ENCODE measurements at places on chromosomes 1 and 21.

DNA sequence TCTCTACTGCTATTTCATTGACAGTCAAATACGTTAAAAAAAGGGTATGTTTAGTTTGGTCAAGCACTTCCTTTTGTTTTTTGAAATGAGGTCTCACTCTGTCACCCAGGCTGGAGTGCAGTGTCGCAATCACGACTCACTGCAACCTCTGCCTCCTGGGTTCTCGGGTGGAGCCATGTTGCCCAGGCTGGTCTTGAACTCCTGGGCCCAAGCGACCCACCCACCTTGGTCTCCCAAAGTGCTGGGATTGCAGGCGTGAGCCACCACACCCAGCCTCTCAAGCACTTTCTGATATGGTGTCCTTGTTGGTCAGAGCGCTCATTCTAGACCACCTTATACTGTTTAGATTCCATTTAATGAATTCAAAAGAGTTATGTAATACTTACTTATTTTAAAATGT is 20.9 kb upstream of the RHBDL2 start:
- no peak for DNase-seq

- no peak for DNase-seq
Measured at GRCh38 chr1:116762781-116763115, 8.5 kb downstream of the CD2 start.

GRCh38 chr1:78722947-78723346 is 73.3 kb downstream of the IFI44 start:
- DNase-seq, result no peak

GRCh38 chr1:157971769-157972168 is 21.7 kb upstream of the KIRREL1 start:
- DNase-seq, result no peak

DNA sequence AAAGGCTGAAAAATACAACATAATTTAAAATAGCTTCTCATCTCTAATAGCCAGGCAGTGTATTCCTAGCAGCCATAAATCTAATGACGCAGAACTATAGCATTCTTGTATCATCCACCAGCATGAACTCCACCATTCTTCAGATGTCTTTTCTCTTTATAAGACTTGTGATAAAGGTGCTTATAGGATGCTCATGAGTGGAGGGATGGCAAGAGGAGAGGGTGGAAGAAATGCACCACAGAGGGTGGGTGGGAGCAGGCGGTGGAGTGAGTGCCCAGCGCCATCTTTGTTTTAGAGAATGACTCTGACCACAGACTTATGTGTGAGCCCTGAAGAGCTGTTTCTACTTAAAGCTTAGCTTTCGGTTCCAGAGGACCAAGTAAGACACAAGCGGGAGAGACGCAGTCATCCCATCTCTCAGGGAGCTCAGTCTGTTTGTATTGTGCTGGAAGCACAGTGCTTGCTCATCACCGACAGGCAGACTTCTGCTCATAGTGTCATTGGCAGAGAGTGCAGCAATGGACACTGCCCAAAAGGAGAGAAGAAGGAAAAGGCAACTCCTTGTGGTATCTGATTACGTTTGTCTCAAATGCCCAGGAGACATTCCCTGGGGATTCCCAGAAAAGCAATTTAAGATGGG is 65.6 kb downstream of the KCNJ15 start:
- DNase-seq, result no peak

DNA sequence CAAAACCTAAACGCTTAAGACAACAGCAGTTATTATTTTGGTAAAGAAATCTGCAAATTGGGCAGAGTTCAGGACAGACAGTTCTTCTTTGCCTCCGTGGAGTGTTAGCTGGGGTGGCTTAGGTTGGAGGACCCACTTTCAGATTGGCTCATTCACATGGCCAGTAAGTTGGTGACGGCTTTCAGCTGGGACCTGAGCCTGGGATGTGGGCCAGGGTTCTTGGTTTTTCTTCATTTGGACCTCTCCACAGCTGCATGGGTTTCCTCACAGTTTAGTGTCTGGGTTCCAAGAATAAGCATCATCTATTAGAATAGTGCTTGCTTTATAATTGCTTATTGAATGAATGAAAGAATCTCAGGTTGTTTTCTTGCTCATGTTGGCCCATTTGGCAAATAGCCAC is 72.2 kb downstream of the ATF6 start:
- no peak for DNase-seq

GRCh38 chr1:101945884-101946283 is 50.8 kb downstream of the OLFM3 start:
- no peak for DNase-seq

DNA sequence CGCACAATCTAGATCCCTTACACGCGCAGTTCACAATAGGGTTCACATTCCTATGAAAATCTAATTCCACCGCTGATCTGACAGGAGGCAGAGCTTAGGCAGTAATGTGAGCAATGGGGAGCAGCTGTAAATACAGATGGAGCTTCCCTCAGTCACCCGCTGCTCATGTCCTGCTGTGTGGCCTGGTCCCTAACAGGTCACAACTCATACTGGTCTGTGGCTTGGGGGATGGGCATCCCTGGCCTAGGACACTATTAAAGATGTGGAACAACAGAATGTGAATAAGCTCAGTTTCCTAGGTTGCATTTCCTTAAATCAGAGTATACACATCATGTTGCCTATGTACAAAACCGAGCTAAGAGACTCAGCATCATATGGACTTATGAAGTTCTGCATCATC is 16.2 kb downstream of the IFI44 start:
- DNase-seq, result no peak

GRCh38 chr1:222099746-222100145 is 357.9 kb upstream of the DUSP10 start:
- DNase-seq, result no peak

- DNase-seq, result no peak
Measured at GRCh38 chr1:43908858-43909257, 24.7 kb upstream of the ARTN start.

- no peak for DNase-seq
Measured at GRCh38 chr1:247551721-247552120, 2.8 kb downstream of the GCSAML start.

DNA sequence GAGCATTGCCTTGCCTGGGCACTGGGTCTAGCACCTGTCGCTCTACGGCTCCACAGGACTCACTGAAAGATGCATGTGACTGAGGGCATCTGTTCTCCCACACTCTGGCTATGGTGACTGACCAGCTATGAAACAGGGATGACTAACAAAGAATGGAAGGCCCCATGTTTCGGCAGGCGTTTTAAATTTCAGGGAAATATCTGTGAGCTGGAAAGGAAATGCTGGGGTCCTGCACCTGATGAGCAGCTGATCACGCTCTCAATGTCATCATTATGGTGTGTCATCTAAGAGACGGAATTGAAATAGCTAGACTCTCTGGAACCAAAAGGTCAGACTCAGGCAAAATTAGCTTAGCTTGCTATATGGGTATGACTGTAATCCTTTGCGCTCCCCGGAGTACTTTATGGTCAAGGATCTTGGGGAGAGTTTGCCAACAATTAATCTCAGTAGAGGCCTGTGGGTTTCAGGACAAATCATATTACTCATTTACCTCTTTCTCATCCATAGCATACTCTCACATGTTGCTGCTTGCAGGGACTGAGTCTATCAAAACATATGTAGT is 24.5 kb upstream of the PALMD start:
- no peak for DNase-seq

DNA sequence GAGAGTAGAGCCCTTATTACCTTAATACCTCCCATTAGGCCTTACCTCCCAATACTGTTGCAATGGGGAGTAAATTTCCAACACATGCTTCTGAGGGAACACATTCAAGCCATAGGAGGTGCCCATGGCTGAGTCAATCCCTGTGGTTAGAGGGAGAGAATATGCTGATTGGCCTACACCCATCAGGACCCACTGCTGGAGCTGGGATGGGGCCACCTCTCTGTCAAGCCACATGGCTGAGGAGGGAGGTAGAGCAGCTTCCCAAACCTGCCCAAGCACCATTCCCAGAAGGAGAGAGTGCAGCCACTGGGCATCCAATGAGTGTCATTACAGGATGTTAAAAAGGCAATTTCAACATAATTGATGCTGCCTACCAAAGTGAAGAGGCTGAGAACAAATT is 228.1 kb downstream of the C1orf94 start:
- no peak for DNase-seq

DNA sequence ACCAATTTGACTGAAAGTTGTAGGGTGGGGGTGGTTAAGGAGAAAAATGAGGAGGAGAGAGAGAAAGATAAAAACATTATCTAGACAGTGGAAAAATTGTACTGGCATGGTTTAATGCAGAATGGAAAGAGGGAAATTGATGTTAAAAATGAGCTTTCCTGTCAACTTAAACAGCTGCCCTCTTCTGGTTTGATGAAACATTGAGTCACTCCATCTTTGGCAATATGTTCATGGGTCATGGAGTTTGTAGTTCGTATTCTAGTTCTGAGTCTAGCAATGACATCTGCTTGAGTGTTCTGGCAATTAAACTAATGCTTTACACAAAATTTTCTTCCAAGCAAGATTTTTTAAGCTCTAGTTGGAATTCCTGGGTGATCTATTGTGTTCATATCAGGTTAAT is 9.6 kb downstream of the ZNF648 start:
- DNase-seq, result no peak

DNA sequence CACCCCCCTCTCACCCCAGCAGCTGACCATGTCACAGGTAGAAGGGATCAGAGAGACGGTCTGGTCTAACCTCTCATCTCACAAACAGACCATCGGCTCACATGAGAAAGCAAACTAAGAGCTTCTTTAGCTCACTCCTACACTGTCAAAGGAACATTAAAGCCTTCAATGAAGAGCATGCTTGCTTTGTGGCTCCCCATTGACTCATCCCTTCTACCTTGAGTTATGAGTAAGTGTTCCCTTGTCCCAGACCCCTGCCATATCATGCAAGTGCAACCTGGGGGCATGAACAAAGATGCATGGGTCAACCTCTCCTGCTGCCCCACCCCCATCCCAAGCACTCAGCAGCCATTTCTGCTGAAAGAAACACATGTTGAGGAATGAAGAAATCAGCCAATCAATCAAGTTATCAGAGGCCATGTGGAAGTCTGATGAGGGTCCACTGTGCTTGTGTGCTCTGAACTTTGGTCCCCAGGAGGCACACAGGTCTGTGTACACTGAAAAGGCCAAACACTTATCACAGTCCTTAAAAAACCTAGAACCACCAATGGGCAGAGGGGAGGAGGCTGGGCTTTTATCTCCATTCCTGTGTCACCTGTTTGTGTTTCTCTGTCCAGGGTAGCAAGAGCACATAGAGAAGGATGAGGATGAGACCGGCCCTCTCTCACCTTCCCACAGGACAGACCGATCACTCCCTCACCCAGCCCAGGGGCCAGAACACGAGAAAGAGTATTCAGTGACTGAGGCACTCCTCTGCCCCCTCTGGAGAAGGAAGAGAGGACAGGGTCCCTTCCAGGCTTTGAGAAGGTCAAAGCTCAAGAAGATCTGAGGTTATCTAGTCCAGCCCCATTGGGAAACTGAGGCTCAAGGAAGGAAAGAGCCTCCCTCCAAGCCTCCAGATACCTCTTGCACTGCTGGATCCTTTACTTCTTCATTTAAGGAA is 9.5 kb downstream of the ETNK2 start:
- no peak for DNase-seq

DNA sequence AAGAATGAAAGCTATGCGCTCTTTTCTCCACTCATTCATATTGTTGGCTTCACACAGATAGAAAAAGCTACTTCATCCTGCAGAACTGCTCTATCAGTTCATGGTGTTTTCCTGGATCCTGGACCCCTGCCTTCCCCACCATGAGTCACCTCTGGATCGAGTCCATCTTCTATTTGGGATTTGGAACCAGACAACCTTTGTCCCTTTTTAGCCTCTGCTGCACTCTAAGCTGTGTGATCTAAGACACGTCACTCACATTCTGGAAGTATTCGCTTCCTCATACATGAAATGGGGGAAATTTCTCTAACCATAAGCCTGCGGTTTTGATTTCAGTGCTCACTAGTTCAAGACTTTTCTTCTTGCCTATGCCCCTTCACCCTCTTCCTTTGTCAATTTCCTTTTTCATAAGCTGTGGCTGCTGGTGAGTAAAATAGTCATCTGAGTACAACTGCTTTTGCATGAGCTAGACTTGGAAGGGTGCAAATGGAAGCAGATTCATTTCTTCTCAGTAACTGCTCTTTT is 14.1 kb upstream of the DEGS1 start:
- DNase-seq, result no peak

GRCh38 chr1:185363205-185363604 is 46.2 kb upstream of the IVNS1ABP start:
- no peak for DNase-seq

- DNase-seq, result no peak
Measured at GRCh38 chr21:32884062-32884461, 112.5 kb upstream of the PAXBP1 start.

DNA sequence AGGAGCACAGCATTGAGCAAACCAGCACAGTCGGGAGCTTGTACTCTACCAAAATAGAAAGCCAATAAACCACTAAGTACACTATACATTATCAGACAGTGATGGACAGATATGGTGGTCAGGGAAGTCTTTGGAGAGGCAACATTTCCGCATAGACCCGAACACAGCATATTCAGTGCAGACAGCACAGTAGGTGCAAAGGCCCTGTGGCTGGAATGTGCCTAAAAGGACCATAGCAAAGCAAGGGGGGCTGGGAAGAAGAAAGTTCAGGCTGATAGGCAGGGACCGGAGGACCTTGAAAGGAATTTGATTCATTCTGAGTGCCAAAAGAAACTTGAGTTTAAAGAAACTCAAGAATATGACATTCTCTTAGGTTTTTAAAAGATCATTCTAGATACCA is 92.0 kb upstream of the GALNT2 start:
- DNase-seq, result no peak

DNA sequence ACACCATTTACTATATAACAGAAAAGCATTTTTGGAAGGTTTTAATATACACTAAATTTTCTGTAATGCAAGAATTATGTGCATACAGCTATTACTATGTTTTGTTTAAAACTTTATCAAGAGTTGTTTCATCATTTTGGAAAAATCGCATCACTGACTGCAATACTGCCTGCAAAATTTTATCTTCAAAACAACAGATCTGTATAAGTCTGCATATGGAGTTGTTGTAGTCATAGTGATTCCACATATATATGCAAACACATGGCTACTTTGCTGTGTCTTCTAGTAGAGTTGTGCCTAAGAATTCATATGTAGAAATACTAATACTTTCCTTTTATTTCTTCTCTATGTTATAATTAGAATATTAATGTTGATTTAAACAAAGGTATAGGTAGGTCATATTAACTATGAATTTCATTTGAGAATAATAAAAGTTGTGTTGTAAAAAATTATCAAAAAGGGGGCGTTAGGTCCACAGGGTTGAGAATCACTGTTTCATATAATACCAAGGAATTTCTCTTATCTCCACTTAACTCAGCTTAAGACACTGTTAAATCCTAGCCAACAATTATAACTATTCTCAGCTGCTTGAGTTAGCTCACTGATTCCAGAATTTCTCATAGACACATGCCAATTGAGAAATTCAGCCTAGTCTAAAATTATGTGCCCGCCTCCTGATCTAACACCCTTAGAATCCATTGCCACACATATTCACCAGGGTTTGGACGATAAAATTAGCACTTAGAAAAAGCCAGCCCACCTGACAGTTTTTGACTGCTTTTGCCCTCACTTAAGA is 22.9 kb upstream of the LAMC1 start:
- DNase-seq, result no peak

GRCh38 chr1:196584696-196585095 is 23.5 kb downstream of the KCNT2 start:
- no peak for DNase-seq

GRCh38 chr1:6603238-6603914 is 707 bp upstream of the KLHL21 start:
- DNase-seq, result no peak

- no peak for DNase-seq
Measured at GRCh38 chr1:241167121-241167630, 189.8 kb downstream of the RGS7 start.

All from activated gamma-delta T cell treated with anti-CD3 and anti-CD28 coated beads, Interleukin-2, amount 50 U/mL, for 16 hours (primary cell).